Fibroblast of mammary gland (primary cell): ENCODE measurements at places on chromosomes 6 and 20.
A peak's percentile ranks its signal among the peaks of the same experiment; 100 is the strongest.

DNA sequence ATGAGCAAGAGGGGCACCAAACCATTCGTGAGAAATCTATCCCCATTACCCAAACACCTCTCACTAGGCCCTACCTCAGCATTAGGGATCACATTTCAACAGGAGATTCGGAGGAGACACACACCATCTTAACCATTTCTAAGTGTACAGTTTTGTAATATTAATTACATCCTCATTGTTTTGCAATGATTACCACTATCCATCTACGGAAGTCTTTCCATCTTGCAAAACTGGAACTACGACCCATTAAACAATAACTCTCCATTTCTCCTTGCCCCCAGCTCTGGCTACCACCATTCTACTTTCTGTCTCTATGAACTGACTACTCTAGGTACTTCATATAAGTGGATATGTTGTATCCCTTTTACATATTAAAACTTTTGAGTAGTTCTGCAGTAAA lies 20.1 kb downstream of the ACOT13 start:
- no peak for DNase-seq

- no peak for DNase-seq
These were observed 207.8 kb downstream of the JARID2 start for GRCh38 chr6:15453622-15454021.

GRCh38 chr6:7324520-7324919 lies 11.5 kb upstream of the SSR1 start:
- DNase-seq: no peak

DNA sequence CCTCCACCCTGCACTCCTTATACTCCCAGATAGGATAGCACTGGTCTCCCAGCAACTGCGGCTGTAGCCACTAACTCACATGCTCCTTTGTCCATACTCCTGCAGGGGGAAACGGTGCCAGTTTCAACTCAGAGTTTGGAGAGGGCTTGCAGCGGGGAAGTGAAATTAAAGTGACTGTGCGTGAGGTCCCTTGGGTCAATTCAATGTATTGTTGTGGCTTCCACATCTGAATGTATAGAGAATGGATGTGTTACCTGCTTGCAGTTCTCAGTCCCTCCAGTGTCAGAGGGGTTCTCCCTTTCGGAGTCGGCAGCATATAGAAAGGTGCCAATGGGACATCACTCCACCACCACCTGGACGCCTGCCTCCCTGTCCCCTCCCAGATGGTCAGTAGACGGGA lies 93.6 kb upstream of the CNKSR3 start:
- DNase-seq: no peak

DNA sequence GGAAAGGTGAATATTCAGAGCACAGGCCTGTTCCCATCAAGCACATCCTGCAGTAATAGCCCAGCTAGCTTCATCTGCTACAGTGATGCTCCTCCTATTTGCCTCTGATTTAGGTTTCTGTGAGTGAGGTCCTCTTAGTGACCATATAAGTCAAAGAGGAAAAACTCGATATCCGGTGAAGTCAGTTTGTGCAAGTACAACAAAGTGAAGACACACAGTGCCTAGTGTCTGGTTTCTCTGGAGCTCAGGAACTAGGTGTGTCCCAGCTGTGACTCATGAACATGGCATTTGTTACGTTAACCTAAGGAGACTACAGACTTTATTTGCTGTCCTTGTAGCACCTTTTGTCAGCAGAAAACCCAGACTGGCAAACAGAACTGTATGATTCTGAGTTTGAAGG lies 33.9 kb downstream of the EDN1 start:
- DNase-seq: peak; percentile 35

DNA sequence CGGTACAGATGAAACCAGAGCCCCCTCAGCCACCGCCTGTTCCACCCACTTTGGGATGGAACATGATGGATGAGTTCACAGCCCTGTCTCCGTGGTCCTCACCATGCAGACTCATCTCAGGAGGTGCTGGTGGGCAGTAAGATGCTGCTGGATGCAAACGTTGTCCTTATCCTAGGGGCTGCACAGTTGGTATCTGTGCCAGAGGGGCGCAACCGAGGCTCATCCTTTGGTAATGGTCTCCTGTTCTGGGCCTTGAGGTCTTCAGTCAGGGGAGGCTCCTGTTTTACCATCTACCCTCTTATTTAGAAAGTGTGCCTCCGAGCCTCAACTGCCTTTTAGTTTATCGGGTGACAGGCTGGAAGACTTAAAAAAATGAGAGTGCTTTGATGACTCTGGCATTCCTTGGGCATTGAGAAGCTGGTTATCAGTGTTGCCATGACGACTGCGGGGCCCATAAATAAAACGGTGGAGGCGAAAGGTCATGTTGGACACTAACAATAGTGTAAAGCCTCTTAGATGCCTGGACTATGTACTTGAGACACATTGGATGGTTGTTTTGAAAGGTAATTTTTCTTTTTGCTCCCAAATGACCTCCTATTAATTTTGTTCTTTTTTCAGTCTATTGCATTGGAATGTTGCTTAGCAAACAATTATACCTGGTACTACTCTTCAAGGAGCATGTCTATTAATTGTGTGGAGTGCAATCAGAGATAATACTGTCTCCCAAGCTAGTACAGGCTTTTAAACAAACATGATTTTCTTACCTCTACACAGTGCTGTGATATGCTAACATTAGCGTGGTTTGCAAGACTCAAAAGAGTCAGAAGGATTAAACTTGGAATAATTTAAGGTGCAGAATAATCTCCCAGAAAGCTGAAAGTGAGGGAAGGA lies 74.2 kb upstream of the DSP start:
- no peak for DNase-seq

DNA sequence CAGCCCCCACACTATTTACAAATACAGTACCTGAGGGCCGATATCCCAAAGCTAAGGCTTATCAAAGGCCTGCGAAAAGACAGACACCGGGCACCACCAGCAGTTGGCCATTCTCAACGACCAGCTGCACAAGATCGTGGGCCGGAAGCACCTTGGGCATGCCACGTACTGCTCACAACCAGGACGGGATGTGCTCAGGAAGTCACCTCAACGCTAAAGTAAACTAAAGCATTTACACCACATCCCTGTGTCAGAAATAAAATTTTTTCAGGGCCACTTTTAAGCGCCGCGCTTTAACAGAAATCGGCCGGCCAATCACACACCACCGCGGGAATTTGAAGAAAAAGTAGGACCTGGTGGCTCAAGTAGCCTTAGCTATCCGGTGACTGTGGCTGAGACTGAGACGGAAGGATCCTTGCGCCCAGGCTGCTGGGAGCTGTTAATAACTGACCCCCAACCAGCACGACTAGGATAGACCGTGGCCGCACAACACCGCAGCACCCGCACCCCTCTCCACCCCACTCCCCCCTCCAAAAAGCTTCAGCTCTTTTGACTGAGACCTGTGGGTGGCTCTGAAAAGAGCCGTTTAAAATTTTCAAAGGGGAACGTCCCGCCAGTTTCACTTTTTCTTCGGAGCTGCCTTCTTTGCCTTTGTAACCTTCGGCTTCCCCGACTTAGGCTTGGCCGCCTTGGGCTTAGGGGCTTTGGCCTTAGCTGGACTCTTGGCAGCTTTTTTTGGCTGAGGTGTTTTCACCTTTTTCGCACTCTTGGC lies 131.2 kb upstream of the BTN3A2 start:
- no peak for DNase-seq

GRCh38 chr20:12049125-12049524 lies 131.4 kb downstream of the BTBD3 start:
- peak; percentile 77 for DNase-seq

DNA sequence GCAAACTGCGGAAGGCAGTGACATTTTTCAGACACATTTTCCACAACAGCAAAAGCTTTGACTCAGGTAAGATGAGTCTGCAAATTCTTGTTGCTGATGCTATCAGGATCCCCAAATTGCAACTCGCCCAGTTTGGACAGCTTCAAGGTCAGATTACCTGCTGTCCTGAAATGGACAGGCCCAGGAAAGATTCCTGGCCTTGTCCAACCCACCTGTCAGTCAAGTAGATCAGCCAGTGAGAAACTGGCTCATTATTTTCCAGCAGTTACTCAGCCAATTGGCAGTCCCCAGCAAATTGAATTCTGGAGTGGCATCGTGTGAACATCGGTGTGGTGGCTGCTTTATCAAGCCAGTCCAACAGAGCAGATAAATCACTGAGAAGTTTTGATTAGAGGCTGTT lies 84.5 kb upstream of the SNAP25 start:
- DNase-seq: no peak

DNA sequence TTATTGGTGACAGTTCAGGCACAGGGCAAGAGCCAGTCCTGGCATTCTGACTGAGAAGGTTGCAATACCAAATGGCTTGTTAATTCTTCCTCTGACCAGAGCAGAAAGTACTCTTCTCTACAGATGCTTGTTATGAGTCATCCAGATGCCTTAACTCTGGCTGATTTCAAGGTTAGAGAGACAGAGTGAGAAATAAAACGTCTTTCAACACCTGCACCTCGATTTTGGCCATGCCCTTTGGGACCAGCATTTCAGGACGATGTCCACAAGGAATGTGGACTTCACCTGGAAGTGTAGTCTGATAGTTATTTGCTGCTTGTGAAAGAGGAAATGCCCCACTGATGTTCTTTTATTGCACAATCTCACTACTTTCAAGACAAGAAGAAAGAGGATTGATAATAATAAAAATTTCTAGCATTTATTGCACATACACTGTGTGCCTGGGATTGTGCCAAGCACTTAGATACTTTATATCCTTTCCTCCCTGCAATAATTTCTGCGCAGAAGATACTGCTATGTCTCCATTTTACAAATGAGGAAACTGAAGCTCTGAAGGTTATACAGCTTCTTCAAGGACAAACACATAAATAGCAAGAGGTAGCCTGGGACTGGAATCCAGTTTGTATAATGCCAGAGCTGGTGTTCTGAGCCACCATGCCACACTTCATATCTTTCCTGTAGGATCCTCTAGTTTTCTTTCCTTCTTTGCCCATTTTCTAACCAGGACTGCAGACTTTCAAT lies 33.5 kb upstream of the MCM3 start:
- DNase-seq: peak; percentile 64

GRCh38 chr6:139612135-139612465 lies 237.7 kb upstream of the CITED2 start:
- DNase-seq: no peak

DNA sequence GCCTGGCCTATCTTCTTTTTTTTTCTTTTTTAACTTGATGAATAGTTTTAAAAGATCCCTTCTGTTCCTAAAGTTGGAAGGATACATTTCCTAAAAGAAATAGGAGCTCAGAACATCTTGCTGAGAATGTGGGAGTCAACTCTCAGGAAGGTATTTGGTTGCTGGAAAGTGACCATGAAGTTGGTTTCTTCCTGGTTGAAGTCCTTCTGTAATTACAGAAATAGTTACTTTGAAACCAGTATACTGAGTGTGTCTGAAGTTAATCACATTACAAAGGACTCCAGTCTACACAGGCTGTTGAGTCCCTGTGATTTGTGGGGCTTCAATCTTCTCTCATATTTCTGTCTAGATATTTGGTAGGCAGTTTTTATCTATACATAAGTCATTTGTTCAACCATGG lies 9.8 kb upstream of the PLEKHG1 start:
- no peak for DNase-seq

DNA sequence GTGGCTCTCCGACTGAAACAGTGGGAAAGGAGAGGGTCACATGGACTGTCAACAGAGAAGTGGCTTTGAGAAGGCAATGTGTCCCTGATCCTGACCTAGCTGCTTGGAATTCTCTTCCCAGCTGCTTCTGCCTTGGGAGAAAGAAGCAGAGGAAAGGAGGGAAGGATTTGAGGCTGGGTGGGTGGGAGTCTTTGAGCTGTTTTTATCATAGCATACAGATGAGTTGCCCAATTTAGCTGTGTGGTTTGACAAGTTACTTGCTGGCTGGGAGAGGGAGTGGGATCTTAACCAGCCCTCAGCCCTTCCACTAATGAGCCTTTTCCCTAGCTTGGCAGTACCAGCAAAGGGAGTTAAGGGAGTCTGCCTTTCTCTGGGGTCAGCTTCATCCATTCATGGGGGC lies 51.1 kb upstream of the MYL9 start:
- DNase-seq: no peak

GRCh38 chr20:32832664-32833063 lies 12.9 kb downstream of the MAPRE1 start:
- DNase-seq: no peak

DNA sequence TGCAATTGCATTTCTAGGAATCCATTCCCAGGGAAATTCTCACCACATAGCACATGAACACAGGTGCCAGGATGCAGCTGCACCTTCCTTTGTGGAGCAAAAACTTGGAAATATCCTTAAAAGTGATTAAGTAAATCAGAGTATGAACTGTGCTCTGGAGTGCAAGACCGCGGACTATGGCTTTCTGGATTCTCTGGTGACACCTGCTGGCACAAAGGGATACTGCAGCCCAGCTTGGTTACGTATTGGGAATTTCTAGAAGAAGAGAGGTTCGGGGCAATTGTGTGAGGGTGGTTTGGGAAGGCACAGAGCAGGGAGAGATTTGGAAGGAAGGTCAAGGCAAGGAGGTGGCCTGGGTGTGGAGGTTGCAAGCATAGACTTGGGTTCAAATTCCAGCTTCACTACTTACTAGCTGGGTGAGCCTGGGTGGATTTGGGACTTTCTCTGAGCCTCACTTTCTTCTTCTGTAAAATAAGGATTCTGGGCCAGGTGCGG lies 15.9 kb upstream of the PEDS1 start:
- peak; percentile 83 for DNase-seq

GRCh38 chr20:20820785-20821483 lies 108.5 kb upstream of the RALGAPA2 start:
- no peak for DNase-seq

DNA sequence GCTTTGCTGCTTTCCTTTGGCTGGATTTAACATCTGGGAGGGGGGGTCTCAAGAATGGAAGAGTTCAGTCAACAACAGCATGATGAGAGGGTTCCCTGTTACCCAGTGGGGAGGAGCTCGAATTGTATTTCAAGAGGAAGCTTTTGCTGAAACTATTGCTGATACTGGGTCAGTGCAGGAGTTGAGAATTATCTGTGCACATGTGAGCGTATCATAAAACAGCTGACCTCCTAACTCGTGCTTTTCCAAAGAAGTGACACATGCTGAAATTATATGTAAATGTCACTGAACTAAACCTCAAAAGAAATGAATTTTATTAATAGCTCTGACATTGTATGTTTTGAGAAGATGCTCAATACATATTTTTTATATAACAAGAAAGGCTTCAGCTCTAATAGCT lies 96.3 kb downstream of the PHF3 start:
- peak; percentile 12 for DNase-seq

DNA sequence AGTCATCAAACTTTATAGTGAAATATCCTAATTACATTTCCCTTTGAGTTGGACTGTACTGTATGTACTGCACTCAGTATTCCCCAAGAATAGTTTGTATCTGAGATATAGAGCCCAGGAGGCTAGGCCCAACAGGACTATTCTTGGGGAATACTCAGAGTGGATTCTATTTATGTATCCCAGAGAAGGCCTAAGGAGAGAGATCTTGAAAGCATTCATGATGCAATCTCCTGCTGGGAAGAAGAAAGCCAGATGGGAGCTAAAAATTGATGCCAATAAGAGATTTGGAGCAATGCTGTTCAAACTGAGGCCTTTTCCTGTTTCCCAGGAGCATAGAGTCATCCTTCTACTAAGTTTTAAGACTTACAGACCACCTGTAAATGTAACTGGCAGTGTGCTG lies 452.1 kb upstream of the PLCB4 start:
- DNase-seq: peak; percentile 49
